Neural progenitor cell (in vitro differentiated cells): ENCODE measurements at places on chromosomes 12 and 14.

GRCh38 chr12:117005417-117006046 lies 93.7 kb downstream of the TESC start:
- no peak for DNase-seq

- DNase-seq, result peak; percentile 63
These were observed 213.0 kb downstream of the ADAMTS20 start for GRCh38 chr12:43338848-43339526.

GRCh38 chr12:110860833-110861296 lies 14.1 kb downstream of the CCDC63 start:
- peak; percentile 93 for DNase-seq

- DNase-seq, result no peak
These were observed 139.8 kb downstream of the TSPAN9 start for GRCh38 chr12:3216726-3217682.

DNA sequence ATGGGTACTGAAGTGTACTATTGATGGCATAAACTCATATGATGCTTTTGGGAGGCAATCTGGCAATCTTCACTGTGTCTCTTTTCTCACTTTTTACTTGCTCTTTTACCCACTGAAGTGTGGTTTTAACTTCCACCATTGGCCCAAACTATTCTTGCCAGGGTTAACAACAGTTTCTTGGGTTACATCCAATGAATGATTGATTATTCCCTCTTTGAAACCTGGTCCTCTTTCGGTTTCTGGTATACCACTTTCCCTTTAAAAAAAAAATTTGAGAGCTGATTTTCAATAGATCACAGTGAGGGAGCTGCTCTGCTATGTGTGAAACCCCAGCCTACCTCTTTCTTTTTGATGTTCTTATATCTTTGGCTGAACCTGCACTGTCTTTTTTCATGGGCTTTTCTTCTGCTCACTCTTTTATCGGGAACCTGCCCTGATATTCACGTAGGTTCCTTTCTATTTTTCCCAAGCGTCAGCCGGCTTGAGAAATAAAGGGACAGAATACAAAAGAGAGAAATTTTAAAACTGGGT lies 56.1 kb upstream of the OR4E1 start:
- no peak for DNase-seq

DNA sequence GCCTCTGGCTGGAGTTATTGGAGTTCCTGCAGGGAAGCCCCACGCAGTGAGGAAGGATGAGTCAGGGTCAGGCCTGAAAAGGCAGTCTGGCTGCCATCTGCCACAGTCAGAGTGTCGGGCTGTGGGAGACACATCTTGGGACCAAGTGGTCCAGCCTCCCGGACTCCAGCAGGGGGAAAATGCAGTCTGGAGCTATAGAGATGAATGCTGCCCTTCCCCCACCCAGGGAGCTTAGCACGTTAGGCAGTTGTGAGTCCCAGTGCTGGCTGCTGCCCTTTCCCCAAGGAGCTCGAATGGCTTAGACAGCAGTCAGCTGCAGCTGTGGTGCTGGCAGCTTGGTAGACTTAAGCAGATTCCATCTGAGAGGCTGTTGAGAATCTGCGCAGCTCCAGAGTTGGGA lies 8.2 kb upstream of the NTS start:
- DNase-seq, result peak; percentile 46

GRCh38 chr12:111211910-111212757 lies 156.8 kb downstream of the PHETA1 start:
- peak; percentile 81 for DNase-seq

DNA sequence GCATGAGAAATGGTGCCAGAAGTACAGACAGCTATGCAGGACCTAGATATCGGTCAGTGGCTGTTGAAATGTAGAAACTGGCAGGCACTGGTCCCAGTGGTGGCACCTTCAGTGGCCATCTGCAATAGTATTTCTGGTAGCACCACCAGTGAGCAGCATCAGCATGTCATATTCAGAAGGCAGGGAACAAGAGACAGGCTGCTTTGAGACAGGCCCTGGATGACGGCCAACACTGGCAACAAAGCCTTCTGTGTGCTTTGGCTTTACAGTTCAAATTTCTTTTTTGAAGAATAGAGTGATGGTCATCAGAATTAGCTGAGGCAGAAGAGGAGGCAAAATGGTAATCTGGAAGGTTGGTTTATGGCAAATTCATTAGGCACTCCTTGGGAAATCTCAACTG lies 273.4 kb upstream of the SLC16A7 start:
- DNase-seq, result no peak

DNA sequence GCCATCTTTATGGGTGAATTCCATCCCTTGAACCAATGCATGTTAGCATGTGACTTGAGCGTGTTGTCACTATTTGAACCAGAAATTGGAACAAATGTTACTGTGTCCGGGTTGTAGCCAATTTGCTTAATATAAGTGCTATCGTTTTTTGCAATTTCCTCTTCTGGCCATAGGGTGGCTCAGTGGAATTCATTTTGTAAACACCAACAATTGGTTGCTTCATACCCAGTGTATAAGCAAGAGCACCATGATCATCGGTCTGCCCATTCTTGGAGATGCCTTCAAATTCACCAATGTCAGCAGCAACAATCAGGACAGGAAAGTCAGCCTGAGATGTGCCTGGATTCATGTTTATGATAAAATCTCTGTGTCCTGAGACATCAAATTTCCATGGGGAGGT lies 5.0 kb upstream of the NEDD1 start:
- DNase-seq, result no peak

DNA sequence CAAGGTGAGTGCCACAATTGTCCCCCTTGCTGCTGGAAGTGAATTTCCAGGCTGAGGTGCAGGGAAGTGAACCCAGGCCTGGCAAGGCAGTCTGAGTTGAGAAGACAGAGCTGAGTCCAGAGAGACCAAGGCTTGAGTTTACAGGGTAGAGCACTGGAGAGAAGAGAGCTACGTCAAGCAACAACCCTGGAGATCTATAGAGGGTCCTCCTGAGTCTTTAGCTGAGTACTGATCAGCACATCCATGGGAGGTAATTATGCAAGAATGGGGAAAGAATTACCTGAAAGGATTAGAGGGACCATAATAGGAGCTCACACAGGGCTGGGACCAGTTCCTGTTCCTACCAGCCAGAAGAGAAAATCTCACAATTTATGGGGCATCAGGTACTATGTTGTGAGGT lies 190.7 kb downstream of the NEDD1 start:
- no peak for DNase-seq

DNA sequence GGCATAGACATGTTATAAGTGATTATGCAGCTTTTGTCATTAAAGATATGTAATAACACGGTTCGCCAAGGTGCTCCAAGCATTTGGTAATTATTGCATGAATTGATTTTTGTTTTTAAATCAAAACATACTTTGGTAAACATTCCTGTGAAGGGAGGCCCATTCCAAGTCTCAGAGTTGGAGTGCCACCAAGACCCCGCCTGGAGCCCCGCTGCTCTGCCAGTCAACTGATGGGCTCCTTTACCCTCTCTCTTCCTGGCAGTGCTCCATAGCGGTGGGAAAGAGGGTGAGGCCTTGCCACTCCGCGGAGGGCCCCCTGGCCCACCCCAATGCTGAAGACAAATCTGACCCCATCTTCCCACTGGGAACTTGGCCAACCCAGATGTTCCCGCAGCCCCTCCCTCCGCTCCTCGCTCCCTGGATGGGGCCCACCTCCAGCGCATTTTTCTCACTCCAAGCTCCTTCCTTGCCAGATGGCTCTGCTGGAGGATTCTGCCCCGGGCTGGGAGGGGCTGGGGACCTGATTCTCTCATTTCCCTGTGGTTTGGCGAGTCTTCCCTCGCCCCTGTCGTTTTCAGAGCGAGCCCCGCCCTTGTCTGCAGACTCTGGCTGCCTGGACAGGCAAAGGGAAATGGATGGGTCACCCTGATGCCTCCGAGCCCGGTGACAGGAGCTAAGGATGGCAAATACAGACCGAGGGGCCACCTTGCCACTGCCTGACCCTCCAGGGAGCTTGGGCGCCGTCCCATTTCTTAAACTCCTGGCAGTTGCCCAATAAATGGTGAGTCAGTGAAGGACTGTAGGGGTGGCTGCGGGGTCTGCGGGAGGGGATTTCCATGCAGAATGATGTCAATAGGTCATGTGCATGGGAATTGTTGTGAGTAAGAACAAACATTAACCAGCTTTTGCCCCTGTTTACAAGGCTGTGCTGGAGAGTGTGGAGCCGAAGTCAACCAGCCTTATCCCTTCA lies 9.2 kb upstream of the PAPLN start:
- DNase-seq, result peak; percentile 42

- no peak for DNase-seq
These were observed 411.1 kb downstream of the TMEM121 start for GRCh38 chr14:105937253-105938054.

DNA sequence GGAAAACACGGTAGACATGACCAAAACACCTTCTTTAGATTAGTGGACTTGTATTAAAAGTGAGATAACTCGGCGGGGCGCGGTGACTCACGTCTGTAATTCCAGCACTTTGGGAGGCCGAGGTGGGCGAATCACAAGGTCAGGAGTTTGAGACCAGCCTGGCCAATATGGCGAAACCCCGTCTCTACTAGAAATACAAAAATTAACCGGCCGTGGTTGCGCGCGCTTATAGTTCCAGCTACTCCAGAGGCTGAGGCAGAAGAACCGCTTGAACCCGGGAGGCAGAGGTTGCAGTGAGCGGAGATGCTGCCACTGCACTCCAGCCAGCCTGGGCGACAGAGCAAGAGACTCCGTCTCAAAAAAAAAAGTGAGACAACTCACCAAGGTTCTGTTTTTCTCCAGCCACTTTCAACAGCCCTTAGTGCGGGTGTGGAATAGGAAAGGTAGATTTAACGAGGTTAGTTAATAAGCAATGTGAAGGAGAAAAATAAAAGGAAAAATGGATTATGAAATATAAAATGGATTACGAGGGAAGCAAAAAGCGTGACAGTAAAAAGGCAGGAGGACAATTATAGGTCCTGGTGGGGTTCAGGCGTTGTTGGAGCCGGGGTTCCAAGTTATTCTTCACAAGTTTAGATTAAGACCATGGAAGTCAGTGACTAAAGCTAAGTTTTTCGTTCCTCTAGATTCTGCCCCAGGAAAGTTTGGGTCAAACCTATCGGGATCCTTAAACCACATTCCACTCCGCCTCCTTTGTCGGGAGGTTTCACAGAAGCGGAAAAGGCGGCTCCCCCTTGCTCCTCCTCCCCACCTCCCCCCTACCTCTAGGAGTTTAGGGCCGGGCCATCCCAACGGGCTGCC lies 534 bp downstream of the PPP2R3C start:
- no peak for DNase-seq

- no peak for DNase-seq
These were observed 675 bp downstream of the NEDD8 start for GRCh38 chr14:24231263-24232120.

DNA sequence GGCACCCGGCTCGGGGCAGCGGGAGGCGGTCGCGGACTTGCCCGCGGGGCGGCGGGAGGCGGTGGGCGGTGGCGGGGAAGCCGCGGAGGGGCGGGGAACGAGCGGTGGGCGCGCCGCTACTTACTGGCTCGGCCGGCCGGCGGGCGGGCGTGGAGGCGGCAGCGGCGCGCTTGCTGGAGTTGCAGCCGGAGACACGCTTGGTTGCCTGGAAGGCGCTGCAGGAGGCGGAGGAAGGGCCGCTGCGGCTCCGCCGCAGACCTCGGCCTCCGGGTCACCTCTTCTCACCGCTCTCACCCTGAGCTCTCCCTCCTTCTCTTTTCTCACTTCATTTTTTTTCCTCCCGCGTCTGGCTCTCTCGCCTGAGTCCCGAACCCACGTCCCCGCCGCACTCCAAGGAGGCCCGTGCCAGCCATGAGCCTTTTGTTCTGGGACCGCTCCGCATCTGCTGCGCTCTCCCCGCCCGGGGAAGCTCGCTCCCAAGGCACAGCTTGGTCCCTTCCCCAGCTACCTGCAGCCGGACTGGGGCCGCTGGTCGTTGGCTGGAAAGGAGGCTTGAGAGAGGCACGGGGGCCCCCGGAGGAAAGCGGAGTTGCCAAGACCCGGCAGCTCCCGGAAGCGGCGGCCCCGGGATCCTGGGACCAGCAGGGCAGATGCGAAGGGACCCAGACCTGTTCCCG lies 592 bp upstream of the KCNK10 start:
- DNase-seq, result peak; percentile 87

GRCh38 chr14:23259426-23259825 lies 21.7 kb downstream of the RNF212B start:
- no peak for DNase-seq

GRCh38 chr12:115249671-115250278 lies 565.8 kb upstream of the TBX3 start:
- DNase-seq, result no peak

GRCh38 chr14:66444271-66444927 lies 41.8 kb upstream of the CCDC196 start:
- no peak for DNase-seq

DNA sequence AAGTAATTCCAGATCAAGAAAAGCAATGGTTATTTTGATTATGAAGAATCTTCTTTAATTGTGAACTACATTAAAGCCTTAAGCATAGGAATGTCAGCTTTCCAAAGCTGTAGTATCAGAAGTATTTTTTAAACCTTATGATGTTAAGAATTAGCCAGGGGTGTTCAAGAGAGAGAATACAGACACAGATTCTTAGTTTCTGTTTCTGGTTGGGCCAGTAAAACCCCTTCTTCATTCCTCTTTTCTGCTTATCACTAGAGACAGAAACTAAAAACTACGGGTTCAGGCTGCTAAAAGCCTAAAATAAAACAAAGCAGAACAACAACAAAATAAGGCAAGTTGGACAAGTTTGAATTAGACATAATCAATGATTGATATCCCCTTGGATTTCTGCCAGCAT lies 38.2 kb downstream of the IFT43 start:
- DNase-seq, result no peak

- DNase-seq, result no peak
These were observed 175.9 kb downstream of the MON2 start for GRCh38 chr12:62642486-62642885.

DNA sequence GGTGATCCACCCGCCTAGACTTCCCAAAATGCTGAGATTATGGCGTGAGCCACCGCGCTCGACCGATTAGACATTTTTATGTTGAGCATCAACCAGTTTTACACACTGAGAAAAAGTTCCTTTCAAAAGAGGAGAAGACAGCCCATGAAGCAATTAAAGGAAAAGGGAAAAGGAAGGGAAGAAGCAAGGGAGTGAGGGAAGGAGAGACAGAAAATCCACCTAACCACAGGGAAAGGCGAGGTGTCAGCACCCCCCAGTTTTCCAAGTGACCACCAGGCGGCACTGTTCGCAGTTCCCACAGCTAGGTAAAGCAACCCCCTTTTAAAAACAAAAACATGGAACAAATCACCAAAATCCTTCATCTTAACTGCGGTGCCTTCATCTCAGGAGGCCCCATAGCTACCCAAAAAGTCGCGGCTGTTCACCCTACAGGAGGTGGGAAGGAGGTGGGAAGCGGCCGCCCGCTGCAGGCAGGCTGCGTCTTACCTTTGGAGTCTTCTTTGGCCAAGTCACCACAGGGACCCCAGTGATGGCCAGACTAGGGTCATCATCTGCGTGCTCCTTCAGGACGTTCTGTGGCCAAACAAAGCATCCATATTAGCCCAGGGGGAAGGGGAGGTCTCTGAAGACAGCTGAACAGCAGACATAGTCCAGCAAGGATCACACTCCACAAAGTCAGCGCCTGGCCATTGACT lies 86.6 kb downstream of the KDM2B start:
- DNase-seq, result peak; percentile 66

- DNase-seq, result peak; percentile 63
These were observed 96.5 kb upstream of the NCOR2 start for GRCh38 chr12:124663771-124664366.
